ENCODE measurements at places on chromosomes 1 and 21.

- no peak for DNase-seq
Observed at GRCh38 chr1:173628888-173629287, 6.2 kb upstream of the TEX50 start.

GRCh38 chr1:50098591-50099021, 10.1 kb upstream of the ELAVL4 start:
- DNase-seq, result no peak

DNA sequence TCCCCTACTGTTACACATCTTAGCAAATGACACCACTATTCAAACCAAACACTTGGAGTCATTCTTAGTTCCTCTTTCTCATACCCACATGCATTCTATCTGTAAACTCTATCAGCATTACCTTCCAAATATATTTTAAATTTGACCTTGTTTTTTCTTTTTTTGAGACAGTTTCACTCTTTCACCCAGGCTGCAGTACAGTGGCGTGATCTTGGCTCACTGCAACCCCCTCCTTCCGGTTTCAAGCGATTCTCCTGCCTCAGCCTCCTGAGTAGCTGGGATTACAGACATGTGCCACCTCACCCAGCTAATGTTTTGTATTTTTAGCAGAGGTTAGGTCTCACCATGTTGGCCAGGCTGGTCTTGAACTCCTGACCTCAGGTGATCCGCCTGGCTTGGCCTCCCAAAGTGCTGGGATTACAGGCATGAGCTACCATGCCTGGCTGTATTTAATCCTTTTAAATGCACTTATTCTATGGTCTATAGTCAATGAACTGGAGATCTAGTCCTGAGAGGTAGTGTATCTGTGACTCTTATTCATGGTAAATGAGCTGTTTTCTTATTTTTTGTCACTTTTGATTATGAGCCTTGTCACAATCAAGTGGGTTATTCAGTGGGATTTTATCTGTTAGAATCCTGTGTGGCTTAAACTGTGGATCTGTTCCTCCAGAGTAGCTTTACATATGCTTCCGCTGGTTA, 73.1 kb downstream of the GATAD2B start:
- DNase-seq, result no peak

DNA sequence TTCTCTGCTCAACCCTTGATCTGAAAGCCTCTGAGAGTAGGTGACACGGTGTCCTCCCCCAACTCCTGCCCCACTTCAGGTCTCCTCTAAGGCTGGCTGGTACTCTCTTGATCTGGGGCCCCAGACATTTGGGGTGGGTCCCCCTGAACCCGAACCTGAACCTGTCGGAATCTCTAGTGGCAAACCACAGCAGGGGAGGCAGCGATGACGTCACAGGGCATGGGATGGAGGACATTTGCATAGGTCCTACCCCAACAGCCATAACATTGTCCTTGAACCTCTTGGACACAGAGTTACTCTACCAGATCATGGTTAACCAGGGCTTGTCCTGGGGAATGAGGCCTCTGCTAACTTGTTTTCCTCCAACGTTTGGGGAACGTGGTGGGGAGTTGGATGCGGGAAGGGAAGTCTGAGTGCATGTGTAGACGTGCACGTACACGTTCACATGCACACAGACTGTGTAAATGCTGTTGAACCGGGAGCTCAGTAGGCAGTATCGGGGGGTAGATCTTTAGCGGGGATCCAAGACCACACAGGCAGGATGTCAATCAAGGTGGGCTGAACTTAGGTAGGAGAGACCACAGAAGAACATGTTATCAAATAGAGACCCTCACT, 32.4 kb downstream of the CITED4 start:
- DNase-seq, result no peak

- no peak for DNase-seq
Observed at GRCh38 chr1:112239683-112240330, 156.2 kb upstream of the CTTNBP2NL start.

DNA sequence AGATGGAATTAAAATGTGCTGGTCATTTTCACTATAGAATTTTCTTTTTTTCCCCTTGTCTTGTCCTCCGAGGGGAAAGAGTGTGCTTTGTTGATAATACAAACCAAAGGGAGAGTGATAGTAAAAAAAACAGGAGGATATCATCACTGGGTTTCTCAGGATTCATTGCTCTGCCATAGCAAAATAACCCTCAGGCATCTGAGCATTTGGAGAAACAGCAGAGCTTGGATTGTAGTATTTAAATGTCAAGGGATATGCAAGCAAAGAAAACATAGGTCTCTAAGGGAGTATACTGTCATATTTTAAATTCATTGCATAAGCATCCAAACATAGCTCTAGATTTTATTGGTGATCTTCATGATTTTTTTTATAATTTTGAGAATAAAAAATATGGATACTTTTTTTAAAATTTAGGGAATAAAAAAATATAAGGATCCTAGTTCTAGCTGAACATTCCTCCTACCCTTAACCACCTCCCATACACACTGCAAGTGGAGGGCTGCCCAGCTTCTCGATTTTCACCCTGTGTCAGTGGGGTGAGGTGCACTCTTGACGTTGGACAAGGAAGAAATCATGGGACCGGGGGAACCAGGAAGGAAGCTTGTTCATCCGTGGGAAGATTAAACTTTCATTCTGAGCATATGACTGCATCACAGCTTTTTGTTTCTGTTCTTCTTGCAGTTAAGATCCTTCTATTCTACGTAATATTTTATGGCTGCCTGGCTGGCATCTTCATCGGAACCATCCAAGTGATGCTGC, 4.4 kb downstream of the ATP1B1 start:
- no peak for DNase-seq

- DNase-seq, result no peak
Observed at GRCh38 chr21:35350965-35351364, 301.9 kb upstream of the RUNX1 start.

GRCh38 chr1:4122513-4123160, 222.6 kb upstream of the C1orf174 start:
- no peak for DNase-seq

- peak; percentile 5 for DNase-seq
Observed at GRCh38 chr1:160639652-160640051, 7.2 kb downstream of the SLAMF1 start.

DNA sequence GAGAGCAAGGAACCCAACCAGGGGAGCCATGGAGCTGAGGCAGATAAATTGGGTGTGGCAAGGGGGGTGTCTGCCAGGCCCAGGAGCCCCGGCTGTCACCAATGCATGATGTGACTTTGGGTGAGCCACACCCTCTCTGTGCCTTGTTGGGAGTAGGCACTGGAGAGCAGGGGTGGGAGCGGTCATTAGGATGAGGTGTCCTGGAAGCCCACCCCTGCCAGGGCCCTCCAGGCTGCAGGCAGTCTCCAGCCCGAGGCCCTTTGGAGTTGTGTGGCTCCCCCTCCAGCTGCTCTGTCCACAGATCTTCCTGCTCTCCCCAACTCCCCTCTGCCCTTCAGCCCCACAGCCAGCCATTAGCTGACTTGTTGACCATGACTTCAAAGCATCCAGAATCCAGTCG, 11.4 kb downstream of the MX2 start:
- DNase-seq, result no peak

DNA sequence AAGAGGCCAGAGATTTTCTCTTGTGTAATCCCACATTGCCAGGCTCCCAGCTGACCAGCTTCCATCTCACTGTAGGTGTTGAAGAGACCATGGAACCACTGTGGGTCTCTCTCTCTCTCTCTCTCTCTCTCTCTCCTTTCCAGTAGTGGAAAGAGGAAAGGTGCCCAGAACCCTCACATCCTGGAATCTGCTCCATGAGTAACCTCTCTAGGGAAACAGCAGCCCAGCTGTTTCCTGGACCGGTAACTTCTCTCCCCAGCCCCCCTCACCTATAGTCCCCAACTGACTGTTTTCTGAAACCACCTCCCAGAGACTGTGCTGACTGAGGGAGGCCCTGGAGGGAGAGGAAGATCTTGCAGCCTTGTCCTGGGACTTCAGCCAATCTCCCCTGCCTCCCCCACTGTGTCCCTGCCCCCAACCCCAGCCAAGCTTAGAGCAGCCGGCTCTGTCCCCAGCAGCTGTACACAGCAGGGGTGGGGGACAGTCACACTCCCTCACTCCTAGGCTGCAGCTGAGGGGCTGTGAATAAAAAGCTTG, 20.6 kb upstream of the SLC45A3 start:
- peak; percentile 28 for DNase-seq

GRCh38 chr1:3304246-3304645, 150.2 kb upstream of the ARHGEF16 start:
- no peak for DNase-seq

- no peak for DNase-seq
Observed at GRCh38 chr1:166600574-166600973, 238.7 kb upstream of the POGK start.

GRCh38 chr1:67683316-67683715, 1.7 kb upstream of the GADD45A start:
- no peak for DNase-seq

DNA sequence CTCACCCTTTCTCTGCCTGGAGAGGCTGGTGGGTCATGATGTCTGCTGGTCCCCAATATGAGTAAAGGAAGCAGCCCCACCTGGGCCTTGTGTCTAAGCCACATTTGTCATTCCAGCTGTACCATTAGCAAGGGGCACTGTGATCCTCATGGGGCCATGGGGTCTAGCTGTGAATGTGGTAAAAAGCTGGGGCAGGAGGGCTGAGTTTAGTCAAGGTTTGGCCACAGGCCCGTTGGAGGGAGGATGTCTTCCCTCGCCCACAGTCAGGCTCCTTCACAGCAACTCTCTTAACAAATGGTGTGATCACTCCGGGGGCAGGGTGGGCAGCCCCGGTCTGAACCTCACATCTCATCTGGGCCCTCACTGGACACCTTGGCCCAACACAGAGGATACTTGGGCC, 115.4 kb downstream of the DMRTB1 start:
- no peak for DNase-seq

DNA sequence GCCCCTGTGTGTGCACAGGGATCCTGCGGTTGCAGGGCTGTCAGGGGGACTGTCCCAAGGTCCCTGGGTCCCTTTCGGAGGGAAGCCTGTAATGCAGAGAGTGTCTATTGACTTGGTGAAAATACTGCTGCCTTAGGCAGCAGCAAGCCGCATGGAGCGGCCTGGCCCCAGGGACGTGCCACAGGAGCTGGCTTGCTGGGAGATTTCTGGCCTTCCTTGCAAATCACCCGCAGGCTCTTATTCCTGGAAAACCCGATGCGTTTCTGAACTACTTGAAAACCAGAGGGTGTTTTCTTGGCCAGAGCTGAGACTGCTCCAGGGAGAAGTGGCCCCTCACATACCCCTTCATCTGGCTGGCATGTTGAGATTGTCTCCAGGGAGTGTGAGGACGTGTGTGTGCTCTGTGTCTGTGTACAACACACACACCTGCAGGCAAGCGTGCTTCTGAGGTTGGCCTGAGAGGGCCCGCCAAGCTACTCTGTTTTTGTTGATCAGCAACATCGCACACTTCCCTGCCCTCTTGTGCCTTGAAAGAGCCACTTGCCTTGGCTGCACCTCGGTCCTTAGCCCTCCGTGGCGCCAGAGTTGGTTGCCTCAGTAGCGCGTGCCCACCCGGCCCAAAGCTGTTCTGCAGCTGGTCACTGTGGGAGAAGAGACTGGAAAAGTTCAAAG, 10.5 kb downstream of the PRDM16 start:
- DNase-seq, result no peak

- DNase-seq, result no peak
Observed at GRCh38 chr1:193762236-193762635, 575.8 kb upstream of the B3GALT2 start.

DNA sequence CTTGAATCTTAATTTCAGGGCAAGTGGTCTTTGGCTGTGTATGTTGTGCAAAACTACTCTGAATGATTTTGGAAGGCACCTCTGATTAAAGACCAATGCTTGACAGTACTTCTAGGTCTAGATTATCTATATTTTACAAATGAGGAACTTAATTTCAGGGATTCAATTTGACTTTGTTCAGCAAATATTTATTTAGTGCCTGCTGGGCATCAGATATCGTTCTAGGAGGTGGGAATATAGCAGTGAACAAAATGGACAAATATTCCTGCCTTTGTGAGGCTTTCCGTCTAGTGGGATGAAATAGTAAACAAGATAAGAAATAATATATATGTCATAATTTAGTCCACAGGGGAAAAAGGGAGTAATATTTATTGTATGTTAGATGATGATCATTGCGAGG, 4.7 kb downstream of the ZNF326 start:
- no peak for DNase-seq

DNA sequence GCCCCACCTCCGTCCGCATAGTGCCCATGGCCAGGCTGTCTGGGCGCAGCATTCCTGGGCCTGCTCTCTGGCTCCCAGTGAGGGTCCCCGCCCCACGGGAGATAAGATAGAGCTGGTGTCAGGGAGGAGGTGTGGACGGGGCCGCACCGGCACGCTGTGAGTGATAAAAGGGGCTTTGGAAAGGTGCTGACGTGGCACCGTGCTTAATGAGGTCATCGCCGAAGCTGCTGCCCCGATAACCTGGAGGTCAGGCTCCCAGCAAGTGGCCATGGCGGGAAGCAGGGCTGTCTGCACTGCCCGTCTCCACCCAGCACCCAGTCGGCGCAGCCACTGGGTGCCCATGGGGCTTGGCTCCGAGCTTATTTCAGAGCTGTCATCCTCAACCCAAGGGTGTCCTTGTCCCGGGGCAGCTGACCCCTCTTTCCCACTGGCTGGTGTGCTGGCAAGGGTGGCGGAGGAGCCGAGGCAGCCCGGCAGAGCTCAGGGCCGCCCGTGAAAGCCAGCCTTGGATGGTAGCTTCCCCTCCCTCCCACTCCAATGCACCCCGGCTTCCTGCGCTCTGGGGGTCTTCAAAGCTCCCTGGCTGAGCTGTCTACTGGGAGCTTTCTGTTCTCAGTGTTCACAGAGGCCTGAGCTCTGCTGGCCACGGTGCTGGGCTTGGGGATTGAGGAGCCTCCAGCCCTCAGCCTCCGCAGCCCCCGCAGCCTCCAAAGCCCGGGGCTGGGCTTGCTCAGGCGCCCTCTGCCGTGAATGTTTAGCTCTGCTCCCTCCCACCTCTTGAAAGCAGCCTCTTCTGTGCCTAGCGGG, 105.1 kb upstream of the ARHGEF16 start:
- DNase-seq, result no peak

DNA sequence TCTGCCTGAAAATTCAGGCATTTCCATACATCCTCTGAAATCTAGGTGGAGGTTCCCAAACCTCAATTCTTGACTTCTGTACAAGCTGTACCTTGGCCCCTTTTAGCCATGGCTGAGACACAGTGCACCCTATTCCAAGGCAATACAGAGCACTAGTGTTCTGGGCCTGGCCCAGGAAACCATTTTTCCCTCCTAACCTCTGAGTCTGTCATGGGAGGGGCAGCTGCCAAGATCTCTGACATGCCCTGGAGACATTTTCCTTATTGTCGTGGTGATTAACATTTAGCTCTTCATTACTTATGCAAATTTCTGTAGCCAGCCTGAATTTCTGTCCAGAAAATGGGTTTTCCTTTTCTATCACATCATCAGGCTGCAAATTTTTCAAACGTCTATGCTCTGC, 248.0 kb upstream of the RGS18 start:
- DNase-seq, result no peak

Data from NCI-H345 (cell line).